HT1080 (cell line): ENCODE measurements at places on chromosomes 6 and 20.
A peak's percentile ranks its signal among the peaks of the same experiment; 100 is the strongest.

DNA sequence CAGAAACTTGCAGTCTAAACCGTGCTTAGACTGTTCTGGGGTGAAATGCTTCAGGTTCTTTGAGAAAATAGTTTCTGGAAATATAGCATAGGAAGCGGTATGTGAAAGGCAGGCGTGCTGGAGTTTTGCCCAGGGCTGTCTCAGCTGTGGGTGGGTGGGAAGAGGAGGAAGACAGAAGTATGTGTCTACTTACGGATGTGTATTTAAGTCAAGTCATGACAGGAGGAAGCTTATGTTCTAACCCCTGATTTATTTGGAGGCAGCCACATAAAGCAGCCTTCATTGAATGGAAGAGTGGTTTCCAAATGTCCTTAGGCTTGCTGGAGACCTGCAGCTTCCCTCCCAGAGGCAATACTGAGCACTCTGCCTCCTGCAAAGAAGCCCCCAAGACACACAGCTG lies 345.8 kb upstream of the PRND start:
- peak; percentile 31 for DNase-seq

GRCh38 chr20:56628873-56629463 lies at the start of gene TFAP2C:
Gene TFAP2C, plus strand, starts transcription at chr20:56629306. Its CDS starts 239 bp downstream, at chr20:56629545.
- peak; percentile 72 for DNase-seq

DNA sequence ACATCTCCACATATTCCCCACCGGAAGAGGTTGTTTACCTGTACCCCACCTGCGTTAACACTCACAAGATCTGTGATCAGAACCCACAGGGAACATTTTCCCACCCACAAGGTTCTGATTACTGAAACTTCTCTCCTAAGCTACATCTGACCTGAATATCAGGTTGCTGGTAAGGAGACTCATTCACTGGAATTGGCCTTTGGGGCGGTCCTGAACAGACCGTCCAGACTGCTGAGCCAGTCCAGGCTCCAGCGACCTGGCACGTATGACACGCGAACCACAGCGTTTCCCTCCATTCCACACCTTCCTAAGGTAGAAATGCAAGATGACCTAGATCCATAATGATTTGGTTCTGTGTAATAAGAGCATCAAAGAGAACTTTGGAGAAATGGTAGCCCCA lies 9.8 kb downstream of the VGLL2 start:
- no peak for DNase-seq

DNA sequence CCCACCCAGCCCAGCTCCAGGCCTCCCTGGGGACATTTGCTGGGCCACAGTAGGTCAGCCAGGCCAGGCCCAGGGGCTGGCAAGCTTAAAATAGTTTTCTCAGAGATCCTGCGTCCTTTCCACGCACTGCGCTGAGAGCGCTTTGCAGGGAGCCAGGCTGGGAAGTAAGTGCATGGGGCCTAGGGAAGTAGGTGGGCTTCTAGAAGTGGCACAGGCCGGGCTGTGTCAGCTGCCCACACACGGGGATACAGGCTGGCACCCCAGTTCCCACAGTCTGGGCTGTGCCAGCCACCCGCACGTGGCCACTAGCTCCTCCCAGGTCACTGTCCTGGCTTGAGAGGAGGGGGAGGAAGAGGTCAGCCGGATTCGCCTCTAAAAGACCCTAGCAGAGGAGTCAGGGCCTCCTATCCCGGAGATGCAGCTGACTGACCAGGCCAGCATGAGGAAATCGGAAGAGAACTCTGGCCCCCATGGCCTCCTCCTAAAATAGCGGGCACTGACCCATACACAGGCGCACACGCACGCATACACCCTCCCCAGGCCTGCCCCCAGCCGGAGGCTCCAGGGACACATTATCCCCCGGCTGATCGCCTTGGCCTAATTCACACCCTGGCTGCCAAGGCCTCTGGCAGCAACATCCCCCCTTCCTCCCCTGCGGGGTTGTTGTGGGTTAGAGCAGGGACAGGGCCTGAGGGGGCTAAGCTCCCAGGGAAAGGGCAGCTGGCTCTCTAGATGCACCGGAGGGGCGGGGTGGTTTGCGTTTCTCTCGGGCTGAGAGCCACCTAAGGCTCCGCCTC lies 5.4 kb downstream of the SLCO4A1 start:
- DNase-seq: no peak

- DNase-seq: no peak
These were observed 473.7 kb upstream of the JARID2 start for GRCh38 chr6:14772188-14772587.
